ENCODE measurements at places on chromosomes 12 and 14. TPM values are rescaled to one million over a fixed set of nuclear protein-coding genes. Genes with fewer than 3 reads are reported as not detected.

DNA sequence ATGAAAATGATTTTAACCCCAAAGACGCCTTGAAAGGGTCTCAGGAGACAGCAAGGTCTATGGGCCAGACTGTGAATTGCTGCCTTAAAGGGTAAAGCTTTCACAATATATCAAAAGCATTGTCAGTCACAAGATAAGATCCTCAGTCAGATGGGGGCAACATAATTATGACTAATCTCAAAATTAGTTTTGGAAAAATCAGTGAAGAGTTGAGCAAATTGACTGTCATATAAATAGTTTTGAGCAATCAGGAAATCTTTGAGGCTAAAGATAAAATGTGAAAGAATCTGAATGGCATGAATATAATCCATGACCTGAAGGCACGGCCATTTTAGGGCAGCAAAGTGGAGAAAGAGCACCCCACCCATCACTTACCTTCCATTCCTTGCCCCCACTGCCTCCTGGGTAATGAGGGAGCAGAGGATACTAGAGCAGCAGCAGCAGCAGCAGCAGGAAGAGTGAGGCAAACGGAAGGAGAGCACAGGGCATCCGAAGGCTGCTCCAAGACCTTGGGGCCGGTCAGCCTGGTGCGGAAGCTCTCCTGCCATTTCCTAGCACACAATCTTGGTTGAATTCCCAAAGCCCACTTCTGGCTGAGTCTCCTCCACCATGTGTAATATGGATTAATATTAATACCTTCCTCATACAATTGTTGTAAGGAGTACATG, 7.0 kb downstream of the STON2 start:
- DNase-seq: no peak

The CPM gene
- total RNA-seq: 2.2 TPM

The SPTB gene
- total RNA-seq: 9.0 TPM

The EPS8 gene
- total RNA-seq: 19.1 TPM

The CIDEB gene
- total RNA-seq: not detected

- no peak for DNase-seq
These were observed 661.3 kb downstream of the RPL10L start for GRCh38 chr14:45990252-45990651.
